ENCODE measurements at places on chromosomes 11 and 22.

DNA sequence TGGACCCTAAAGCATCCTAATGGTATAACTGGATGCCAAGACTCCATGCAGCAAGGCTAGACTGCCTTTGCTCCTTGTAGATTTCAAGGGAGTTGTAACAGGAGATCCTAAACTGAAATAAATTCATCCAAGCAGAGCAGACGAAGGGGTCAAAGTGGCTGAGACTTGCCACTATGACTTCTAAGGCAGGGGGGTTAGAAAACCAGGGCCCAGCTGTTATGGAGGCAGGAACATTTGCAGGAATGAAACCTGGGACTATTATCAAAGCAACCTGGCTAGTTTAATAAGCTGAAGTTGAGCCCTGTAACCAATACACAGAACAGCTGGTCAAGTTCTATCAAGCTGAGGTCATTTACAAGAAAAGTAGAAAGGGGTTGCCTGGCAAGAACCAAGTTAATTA, 122.2 kb upstream of the TRPC6 start:
- DNase-seq, result no peak

DNA sequence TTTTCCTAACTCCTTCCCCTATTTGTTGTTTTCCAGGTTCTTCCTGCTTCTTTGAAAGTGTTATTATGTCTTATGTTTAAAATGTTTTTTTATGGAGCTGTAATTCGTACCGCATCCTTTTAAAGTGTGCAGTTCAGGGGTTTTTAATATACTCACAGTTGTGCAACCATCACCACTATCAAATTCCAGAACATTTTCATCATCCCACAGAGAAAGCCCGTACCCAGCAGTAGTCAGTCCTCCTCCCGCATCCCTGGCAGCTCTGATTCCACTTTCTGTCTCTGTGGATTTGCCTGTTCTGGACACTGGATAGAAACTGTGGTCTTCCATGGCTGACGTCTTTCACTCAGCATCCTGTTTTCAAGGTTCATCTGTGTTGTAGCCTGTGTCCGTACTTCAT, 73.7 kb downstream of the JAM3 start:
- DNase-seq, result no peak

DNA sequence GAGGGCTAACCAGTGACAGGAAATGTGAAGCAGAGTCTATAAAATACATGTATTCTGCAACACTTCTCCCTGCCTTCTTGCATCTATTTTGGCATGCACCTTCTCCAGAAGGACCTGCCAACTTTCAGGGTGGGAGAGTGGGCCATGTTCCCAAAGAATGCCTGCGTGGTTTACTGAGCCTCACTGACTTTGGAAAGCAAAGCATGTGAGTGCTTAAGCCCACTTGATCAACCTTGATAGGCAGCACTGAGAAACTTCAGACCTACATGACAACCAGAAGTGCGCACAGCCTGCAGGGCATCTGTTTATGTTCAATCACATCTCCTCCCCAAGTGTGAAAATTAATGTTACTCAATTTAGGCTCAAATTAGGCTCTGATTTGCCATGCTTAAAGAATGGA, 69.2 kb downstream of the AMOTL1 start:
- no peak for DNase-seq

- DNase-seq, result no peak
Observed at GRCh38 chr11:124898711-124899110, 1.0 kb upstream of the ROBO4 start.

DNA sequence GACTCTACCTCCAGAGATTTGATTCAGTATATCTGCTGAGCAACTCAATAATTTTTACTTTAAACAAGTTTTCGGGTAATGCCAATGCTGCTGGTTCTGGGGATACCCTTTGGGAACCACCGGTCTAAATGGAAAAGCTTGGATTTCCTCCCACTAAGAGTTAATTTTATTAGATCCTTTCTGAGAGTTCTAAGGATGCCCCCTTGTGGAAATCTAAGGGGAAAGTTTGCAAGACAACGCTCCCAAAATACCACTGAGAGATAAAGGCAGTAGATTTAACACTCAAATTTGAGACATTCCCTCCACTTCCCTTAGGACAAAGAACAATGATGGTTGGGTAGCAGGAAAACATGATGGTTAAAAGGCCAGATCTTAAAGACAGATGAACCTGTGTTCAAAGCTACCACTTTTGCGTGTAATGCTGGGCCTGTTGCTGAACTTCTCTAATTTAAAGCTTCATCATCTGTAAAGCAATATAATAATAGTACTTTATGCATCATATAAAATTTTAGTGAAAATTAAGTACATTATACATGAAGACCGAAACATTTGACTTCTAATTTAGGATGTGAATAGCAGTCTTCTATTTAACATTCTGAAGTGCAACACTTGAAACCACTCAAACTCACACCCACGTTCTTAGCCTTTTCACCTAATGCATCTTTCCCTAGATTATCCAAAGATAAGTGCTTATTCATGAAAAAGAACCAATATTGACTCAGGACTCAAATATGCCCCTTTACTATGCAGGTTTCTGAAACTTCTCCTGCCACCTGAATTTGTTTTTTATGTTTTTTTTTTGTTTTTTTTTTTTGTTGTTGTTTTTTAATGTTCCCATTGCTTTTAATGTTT, 110.1 kb upstream of the LUZP2 start:
- no peak for DNase-seq

GRCh38 chr11:15258433-15259165, 143.9 kb downstream of the INSC start:
- DNase-seq, result peak; percentile 51

DNA sequence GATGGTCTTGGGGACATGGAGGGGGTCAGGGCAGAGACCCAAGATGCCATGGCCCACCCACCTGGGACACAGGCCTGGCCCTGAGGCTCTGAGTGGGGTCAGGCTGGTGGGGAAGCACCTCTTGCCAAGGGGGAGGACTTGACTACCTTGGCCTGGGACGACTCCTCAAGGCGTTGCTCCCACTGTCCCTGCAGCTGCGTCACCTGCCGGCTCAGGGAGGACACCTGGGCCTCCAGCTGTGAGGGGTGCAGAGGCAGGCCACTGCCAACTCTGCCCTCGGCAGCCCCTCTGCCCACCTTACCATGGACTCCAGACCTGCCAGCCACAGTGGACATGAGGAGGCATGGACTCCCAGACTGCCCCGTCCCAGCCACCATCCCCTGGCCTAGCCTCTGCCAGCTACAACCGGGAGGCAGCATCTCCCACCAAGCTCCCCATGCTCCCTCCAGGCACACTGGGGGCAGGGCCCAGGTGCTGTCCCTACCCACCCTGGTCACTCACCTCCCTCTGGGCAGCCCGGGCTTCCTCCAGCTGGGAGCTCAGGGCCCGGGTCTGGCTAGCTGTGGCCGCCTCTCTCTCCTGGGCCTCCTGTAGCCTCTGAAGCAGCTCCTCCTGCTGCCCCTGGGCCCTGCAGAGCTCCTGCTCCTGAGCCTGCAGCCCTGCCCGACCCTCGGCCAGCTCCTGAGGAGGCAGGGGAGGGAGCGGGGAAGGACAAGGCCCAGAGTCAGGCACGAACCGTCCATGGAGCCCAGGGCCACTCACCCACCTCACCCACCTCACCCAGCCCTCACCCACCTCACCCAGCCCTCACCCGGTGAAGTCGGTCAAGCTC, 8.6 kb downstream of the CDC42BPG start:
- no peak for DNase-seq

GRCh38 chr22:42868751-42869251, 11.7 kb upstream of the ARFGAP3 start:
- no peak for DNase-seq

DNA sequence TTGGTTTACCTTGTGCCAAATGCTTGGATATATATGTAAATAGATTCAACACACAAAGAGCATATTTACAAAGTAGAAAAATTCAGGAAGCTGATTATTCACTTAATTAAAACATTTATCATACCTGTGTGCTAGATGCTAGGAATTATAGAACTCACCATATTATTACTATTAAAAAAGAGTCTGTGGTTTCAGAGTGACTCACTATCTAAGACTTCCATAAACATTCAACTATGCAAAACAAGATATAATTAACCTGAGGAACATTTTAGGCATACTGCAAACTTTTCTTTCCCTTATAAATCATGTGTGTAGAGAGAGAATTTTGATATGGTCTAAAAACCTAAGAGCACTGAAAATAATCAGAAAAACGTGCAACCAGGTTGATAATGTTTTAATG, 27.3 kb downstream of the CTSC start:
- no peak for DNase-seq

- no peak for DNase-seq
Observed at GRCh38 chr11:34811858-34812257, 104.3 kb downstream of the APIP start.

DNA sequence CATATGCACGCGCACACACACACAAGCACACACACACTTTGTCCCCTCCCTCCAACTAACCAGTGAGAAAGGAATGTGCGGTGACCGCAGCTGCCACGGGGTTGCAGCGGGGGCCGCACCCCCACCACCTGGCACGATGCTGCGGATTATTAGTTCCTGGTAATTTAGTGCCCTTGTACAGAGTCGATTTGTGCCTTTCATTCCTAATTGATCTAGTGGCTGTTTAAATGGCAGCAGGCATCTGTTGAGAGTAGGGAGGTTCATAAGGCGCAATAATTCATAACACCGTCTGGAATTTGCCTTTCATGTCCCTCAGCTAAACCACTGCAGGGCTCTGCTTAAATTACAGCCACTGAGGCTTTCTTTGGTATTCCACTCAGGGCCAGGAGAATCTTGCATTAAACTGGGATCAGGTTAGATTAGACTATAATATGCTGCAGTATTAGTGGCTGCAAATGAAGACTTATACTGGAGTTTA, 113.7 kb downstream of the FEZ1 start:
- DNase-seq, result no peak

DNA sequence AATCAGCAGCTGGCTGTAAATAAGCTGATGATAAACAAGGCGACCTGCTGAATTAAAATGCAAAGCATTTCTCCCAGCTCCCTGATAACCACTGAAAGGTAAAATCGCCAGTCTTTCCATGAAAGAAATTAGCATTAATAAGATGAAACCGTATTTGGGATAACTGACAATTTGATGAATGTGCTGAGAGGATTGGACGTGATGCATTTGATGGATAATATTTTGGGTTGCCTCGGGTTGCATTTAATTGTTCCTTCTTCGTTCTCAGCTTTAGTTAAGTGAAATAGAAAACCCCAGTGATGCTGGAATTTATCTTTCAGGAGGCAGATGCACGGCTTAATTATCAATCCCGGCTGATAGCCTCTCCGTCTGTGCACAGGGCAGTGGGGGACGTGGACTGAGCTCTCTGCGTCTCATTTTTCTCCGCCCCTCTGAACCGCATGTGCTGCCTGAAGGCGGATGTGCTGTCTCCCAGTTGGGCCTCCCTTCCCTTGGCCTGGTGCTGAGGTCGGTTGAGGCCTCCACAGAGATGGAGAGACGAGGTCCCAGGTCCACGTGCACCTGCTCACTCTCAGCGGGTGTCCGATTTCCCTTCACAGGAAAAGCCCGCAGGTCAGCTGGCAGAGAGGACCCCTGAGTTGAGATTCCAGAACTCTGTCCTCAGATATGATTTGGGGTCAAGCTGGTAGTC, 846.2 kb downstream of the BRD1 start:
- DNase-seq, result no peak

- DNase-seq, result no peak
Observed at GRCh38 chr11:126188332-126189108, 22.9 kb downstream of the RPUSD4 start.

All from NCI-H1436 treated with DMSO at 0.1 percent for 48 hours (cell line).